ENCODE measurements at places on chromosomes 3 and 15.

DNA sequence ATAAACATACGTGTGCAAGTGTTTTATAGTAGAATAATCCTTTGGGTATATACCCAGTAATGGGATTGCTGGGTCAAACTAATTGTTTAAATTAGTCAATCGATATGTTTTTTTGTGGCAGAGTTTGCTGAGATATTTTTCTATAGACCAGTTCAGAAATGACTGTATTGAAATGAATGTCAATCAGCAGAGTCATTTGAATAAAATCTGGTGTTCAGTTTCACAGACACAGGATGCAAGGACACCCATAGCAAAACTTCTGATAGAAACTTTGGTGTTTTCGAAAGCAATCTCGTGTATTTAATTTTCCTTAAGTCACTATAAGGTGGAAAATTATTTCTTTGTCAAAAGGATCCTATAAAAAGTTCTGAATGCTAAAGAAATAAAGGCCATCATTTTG, 434.4 kb downstream of the RAP2B start:
- DNase-seq: no peak

DNA sequence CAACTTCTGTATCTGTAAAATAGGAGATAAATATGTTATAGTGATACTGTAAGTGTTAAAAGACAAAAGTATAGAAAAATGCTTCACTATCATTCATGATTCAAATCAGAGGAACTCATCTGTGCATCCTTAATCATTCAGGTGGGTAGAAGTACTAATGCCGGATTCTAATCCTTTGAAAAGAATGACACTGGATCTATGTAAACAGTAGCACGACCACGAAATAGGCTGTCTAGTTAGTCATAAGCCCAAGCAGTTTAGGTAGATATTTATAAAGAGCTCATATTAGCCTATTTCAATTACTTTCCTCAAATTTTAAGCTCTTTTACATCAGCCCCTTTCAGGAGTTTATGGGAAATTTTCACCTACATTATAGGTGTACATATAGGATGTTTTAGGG, 437.9 kb downstream of the SOX2 start:
- no peak for DNase-seq

DNA sequence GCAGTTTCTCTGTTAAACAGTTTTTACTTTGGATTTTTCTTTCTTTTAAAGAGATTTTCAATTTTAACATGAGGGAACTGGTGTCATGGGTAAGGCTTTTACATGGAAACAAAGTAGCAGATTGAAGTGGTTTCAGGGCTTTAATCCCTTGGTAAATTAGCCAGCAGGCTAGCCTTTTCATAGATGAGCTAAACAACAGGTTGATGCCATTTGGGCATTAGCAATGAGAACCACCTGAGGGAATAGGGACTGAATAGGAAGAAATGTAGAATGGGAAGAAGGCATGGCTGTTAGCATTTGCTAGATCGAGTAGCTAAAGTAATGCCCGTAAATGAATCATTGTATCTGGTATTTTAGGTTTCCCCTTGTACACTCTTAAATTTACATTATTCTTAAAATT, 165.5 kb upstream of the MLF1 start:
- DNase-seq: no peak

DNA sequence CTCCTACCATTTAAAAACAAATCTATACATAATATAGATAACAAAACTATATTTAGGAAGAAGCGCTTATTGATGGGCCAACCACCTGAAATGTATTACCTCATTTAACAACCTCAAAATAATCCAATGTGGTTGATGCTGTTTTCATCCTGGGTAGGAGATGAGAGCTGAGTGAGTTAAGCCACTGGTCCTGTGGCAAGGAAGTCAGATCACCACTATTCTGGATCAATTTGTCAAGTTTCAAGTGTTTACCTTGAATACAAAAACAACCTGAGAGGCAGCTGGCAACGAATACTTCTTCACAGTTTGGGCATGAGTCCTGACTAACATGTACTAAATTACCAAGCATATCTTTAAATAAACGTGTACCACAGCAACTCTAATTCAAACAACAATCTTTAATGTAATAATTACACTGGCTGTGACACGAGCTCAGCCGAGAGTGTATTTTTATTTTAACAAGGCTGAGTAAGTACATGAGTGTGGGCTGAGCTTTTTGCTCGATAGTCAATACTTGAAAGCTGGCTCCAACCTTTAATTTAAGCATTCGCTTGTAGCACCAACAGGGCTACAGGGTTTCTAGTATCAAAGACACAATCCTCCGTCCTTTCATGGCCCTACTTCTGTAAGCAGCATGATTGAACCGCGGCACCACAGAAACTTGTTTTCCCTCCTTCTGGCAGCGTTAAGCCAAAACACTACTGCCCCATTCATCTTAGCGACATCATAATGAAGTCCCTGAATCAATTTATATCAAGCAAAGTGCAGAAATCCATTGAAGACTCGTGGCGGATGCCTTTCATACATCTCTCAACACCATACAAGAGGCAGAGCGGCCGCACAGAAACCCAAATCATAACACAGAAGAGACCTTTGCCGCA, 93.8 kb upstream of the ICE2 start:
- DNase-seq: no peak

DNA sequence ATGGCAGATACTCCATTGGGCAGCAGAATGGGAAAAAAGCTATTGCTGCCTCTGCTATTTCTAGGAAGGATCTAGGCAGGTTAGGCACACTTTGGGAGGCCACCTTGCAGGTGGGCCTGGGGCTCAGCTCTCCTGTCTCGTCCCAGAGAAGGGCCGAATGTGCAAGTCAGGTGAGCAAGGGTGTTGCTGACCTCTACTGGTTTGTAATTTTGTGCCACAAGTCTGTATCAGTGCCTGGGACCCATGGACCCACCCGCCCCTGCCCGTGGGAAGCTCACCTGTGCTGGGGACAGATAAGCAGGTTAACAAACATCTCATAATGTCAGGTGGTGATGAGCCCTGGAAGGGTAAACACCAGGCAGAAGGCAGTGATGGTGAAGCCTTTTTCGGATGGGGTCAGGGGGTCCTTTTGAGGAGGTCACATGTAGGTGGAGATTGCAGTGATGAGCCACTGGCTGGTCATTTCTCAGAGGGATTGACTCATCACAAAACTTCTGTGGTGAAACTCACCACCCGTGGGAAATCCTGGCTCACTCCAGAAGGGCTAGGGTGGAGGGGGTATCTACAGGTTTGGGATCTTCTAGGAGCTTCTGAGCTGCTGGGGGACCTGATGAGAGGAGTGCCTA, 161.3 kb downstream of the KLF13 start:
- DNase-seq: no peak

- no peak for DNase-seq
These were observed 28.1 kb downstream of the PARP16 start for GRCh38 chr15:65258375-65259262.

GRCh38 chr3:156246961-156247725, 126.8 kb downstream of the KCNAB1 start:
- no peak for DNase-seq

- no peak for DNase-seq
These were observed 72.6 kb downstream of the CCNL1 start for GRCh38 chr3:157087373-157087772.

GRCh38 chr3:61924090-61924735, 362.8 kb downstream of the PTPRG start:
- DNase-seq: no peak

DNA sequence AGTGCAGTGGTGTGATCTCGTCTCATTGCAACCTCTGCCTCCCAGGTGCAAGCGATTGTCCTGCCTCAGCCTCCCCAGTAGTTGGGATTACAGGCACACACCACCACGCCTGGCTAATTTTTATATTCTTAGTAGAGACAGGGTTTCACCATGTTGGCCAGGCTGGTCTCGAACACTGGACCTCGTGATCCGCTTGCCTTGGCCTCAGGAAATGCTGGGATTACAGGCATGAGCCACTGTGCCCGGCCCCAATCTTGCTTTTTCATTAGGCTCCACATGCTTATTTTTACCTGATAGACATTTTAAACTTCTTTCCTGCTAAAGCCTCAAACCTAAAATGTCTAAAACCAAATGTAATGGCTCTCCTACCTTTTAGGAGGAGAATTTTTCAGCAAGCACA, 817.0 kb upstream of the NECTIN3 start:
- no peak for DNase-seq

GRCh38 chr3:56547486-56547885, 9.5 kb upstream of the CCDC66 start:
- peak; percentile 2 for DNase-seq

DNA sequence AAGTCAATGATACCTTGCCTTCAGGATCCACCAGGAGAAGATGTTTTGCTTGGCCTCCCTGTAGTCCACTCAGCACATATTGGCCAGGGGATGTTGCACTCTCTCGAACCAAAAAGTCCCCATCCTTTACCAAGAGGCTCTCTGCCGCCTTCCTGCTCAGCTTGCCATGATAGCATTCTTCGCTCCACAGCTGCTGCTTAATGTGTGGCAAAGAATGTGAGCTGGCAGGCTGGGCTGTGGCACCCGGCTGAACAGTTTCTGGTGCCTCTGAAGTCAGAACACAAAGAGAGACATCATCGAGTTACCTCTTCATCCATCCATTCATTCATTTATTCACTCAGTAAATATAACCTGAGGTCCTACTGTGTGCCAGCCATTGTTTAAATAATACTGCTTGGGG, 23.9 kb upstream of the CEP152 start:
- DNase-seq: no peak

DNA sequence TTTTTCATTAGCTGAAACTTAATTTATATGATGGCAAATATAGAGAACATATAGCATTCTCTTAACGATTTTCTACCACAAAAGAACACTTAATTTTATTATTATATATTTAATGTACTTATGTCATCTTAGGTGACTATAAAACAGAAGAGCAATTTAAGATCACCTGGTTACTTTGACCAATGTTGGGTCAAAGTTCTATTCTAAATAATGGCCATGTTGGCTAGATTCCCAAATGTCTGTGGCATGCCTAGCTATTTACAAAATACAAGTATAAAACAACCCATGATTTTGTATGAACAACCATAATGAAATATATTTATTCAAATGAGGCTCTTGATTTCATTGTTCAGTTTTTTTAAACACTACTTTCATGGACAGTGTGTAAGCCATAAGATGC, 200.9 kb downstream of the MCTP2 start:
- no peak for DNase-seq

GRCh38 chr15:45641999-45642932, 7.4 kb downstream of the SQOR start:
- DNase-seq: no peak

DNA sequence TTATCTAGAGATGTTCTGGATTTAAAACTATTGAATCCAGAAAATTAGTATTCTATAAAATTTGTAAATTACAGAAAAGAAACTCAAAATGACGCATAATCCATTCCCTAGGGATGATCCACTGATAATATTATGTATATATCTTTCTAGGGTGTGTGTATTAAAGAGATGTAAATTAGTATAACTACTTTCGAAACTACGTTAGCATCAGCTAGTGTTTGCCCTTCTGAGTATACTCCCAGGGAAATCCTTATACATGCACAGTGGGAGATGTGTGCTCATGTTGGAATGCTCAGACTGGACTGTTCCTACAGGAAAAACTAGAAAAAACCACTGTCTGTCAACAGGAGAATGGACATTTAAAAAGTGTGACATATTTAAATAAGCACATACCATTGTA, 36.4 kb downstream of the ACAA1 start:
- DNase-seq: no peak

GRCh38 chr15:54577476-54578250, 599.4 kb downstream of the UNC13C start:
- DNase-seq: no peak

- DNase-seq: peak; percentile 14
These were observed 693 bp downstream of the CD200 start for GRCh38 chr3:112333381-112334317.

GRCh38 chr3:178120367-178120766, 415.9 kb upstream of the KCNMB2 start:
- DNase-seq: no peak

DNA sequence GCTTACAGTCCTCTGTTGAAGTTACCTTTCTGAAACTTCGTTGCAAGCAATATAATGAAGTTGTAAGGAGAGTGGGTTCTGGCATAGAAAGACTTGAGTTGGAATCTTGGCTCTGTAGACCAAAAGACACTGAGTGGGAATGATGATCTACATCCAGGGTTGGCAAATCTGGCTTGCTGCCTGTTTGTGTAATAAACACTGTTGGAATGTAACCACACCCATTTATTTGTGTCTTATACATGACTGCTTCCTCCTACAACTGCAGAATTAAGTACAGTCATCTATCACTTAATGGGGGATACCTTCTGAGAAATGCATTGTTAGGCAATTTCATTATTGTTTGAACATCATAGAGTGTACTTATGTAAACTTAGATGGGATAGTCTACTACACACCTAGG, 178.4 kb upstream of the SUCLG2 start:
- DNase-seq: no peak

GRCh38 chr3:49172551-49173041, 1.2 kb downstream of the KLHDC8B start:
- no peak for DNase-seq

GRCh38 chr3:164451072-164451910, 627.0 kb downstream of the SI start:
- DNase-seq: no peak

DNA sequence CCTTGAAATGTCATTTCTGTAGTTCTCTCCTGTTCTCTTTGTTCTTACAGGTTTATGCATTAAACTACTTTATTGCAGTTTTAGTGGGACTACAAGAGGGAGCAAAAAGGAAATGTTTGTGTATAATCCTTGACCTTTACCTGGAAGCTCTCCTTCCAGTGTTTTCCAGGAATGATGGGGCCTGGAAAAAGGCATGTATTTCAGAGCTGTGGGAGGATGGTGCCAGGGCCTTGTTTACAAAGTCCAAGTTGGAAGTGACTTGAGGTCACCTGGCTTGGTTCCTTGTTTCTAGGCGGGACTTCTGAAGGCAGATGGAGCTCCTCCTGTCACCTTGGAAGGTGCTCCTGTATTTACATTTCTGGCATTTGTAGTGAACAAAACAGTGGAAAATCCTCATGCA, 15.1 kb downstream of the ACVR2B start:
- no peak for DNase-seq

DNA sequence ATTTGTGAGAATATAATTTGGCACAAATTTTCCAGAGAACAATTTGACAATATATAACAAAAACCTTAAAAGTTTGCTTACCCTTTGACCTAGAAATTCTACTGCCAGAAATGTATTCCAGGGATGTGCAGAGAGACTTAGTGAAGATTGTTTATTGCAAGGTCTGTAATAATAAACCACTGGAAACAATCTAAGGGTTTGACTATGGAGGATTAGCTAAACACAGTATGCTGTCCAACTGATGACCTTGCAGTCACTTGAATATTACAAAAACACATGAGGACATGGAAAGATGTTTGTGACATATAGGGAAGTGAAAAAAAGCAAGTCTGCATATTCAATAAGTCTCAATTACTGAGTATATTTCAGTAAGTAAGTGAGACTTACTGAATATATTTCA, 48.1 kb upstream of the CDV3 start:
- DNase-seq: no peak

DNA sequence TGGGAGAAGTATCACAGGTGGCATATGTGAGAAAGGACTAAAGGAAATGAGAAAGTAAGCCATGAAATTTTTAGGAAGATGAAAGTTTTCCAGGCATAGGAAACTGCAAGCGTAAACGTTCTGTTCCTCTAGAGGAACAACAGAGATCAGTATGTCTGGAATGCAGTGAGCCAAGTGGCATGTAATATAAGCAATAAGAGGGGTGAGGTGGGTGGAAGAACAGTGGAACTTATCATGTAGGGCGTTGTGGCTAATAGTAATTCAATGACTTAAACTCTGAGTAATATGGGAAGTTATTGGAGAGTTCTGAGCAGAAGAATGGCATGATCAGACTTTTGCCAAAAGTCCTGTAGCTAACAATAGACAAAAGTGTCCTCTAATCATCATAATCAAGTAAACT, 902.9 kb downstream of the EPHA3 start:
- no peak for DNase-seq

- DNase-seq: no peak
These were observed 21.2 kb downstream of the ITPR1 start for GRCh38 chr3:4514321-4514720.
